ENCODE measurements at places on chromosomes 13 and 19. TPM values are rescaled to one million over a fixed set of nuclear protein-coding genes. Genes with fewer than 3 reads are reported as not detected.

ZNF284 gene
- total RNA-seq: 0.81 TPM

DNA sequence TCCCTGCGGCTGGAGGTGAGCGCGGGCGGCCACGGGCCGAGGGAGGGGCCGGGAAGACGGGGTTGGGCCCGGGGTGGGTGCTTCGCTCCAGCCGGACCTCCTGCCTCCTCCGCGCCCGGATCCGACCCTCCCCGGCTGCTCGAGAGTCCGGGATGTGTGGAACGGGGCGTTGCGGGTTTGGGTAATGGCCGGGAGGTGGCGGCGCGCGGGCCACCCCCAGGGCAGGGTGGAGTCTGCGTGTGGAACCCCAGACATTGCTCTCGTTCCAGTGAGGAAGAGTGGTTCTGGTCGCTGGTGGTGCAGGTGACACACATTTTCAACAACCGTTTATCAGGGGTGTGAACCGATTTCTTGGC, 38.8 kb downstream of the ARHGEF7 start:
- DNase-seq: no peak

DNA sequence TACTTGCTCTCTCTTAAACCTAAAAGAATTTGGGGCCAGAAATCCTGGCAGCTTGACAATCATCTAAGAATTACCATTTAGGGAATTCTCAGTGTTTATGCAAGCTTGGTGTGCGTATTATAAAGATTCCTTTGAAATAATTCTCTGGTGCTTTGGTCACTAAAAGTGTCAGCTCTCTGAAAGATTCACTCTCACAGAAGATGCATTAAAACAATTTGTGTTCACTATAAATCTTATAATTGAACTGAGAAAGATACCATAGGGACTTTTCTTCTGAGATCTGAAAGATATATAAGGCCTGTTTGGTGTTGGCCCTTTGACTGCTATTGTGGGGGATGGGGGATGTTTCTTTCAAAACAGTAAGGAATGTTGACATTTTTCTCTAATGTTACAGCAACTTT, 27.3 kb downstream of the EPSTI1 start:
- no peak for DNase-seq

MTUS2 gene
- total RNA-seq: not detected

- DNase-seq: no peak
These were observed 111.1 kb downstream of the COG6 start for GRCh38 chr13:39766464-39767158.

LRP3 gene
- 26.3 TPM for total RNA-seq

- no peak for DNase-seq
These were observed 10.0 kb downstream of the FNDC3A start for GRCh38 chr13:48985756-48986155.

Data from epithelial cell of proximal tubule (primary cell).